ENCODE measurements at places on chromosomes 7 and 10.
A peak's percentile ranks its signal among the peaks of the same experiment; 100 is the strongest.

DNA sequence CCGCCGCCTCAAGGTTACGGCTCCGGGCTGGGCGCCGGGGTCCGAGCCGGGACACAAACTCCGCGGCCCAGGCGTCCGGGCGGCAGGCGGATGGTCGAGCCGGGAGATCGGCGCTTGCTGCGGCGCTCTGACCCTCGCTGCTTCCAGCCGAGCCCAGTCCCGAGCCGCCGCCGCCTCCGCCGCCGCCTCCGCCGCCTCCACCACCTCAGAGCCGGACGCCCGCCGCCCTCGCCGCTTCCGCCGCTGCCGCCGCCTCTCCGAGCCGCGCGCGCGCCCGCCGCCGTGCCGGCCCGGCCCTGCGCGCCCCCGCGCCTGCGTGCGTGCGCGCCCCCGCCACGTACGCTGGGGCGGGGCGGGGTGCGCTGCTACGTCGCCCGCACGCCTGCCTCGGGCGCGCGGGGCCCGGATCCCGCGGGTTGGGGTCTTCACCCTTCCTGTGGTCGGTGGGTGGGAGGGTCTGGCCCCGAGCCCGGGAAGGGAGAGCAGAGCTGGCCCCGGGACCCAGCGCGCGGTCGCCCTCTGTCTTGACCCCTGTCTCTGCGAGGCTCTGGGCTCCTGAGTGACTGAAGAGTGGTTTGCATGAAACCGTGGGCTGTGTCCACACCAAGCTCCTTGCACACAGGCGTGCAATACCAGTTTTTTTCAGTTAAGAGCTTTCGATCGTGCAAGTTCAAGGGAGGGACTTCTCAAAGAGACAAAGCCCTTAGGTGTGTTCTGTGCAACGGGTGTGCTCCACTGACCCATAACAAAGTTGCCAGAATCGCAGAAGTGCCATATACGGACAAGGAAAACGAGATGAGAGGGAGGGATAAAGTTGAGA is at the start of gene SMURF1:
TSS of gene SMURF1 (minus strand) at position 256 of the 820 bp plus-strand sequence. CDS start 328 bp downstream, outside the sequence.
- DNase-seq, result peak; percentile 71

DNA sequence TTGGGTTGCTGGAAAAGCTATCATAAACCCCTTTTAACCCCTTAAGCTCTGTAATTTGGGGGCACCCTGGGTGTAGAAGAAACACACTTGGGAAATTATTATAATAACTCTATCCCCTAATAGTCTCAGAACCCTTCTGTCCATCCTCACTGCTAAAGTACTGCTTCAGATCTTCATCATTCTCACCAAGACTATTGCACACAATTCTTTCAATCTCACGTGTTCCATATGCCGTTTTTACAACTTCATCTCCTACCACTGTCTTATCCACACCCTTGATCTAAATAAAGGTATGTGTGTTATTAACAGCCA is 15.8 kb downstream of the ANKRD22 start:
- no peak for DNase-seq

DNA sequence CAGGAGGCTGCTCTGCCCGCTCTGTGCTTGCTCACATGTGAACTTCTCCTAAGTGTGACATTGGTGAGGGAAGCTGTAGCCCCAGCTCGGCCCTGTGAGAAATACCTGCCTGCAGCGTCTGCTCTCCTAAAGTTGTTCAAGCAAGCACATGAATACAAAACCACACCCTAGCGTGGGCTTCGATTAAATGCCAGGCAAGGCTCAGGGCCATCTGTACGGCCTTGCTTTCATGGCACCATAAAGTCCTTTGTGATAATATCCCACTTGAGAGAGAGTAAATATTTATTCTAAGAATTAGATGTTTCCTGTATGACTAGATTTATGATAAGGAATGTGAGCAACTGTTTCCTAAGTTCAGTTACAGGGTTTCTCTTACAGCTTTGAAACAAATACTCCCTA is 262.8 kb upstream of the KLF14 start:
- DNase-seq, result peak; percentile 71

DNA sequence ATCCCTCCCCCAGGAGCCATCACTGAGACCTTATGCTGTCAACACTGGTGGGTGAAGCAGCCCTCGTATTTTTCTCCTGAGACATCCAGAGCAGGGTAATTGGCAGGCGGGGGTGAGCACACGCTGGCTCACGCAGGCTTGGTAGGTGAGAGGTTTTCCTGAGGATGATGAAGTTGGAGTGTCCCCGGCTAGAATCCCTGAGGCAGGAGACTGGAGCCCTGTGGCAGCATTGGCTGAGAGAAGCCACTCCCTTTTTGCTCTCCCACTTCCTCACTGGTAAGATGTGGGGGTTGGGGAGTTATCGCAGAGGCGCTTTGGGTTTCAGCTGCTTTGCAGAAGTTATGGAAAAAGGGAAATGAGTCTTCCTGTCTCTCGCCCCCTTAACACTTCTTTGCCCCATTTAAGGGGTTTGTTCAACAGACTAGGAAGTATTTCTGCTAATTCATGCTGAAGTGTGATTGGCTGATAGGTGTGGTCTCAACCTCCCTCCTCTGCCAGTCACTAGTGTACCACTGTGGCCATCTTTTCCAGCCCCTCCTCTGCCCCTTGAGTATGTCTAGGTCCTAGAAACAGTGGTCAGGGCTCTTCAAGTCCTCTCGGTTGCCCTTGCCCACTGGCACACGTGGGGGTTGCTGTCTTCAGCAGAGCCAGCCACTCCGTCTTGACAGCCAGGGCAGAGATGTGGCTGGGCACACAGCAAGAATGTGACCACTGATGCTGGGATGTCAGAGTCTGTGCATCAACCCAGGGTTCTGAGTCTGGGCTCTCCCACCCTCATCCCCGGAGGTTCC is 5.7 kb downstream of the ARPC1B start:
- no peak for DNase-seq

Measured in Calu3 (cell line).